Omental fat pad (tissue), 4 donors: ENCODE measurements at places on chromosomes 11 and 22. TPM values are rescaled to one million over a fixed set of nuclear protein-coding genes. Genes with fewer than 3 reads are reported as not detected.

- no peak for DNase-seq
These were observed 54.0 kb upstream of the PRDM11 start for GRCh38 chr11:45092404-45092785.

DNA sequence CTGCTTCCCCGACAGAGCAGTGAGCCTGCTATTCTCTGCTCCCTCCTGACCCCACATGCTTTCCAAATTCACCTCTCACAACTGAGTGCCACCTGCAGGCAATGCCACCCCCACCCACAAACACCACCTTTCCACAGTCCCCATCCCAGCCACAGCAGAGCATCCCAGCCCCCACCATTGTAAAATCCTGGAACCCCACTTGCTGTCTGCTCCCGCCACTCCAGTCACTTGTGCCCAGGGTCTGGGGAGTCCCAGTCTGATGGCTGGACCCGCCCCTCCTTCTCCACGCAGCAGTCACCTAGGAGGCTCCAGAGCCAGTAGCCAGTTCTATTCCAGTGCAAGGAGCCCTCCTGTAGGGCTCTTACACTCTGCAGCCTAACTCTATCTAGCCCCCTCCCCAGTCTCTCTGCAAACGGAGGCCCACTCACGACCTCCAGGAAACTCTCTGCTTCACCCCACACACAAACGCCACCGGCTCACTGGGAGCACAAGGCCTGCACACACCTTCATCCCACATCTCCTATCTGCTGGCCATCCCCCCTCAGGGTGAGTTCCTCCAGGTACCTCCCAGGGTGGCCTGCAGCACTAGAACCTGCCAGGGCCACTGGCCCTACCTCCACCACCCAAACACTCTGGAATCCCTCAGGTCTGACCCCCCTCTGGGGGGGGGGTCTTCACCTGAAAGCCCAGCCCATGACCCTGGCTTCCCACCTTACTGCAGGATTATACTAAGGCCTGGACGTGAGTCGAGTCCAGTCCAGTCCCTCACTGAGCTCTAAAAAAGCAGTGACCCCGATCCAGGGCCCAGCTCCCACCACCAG lies 1.4 kb downstream of the GNB1L start:
- DNase-seq, result no peak

GRCh38 chr11:95895815-95896214 lies 28.1 kb downstream of the MTMR2 start:
- DNase-seq, result no peak

DNA sequence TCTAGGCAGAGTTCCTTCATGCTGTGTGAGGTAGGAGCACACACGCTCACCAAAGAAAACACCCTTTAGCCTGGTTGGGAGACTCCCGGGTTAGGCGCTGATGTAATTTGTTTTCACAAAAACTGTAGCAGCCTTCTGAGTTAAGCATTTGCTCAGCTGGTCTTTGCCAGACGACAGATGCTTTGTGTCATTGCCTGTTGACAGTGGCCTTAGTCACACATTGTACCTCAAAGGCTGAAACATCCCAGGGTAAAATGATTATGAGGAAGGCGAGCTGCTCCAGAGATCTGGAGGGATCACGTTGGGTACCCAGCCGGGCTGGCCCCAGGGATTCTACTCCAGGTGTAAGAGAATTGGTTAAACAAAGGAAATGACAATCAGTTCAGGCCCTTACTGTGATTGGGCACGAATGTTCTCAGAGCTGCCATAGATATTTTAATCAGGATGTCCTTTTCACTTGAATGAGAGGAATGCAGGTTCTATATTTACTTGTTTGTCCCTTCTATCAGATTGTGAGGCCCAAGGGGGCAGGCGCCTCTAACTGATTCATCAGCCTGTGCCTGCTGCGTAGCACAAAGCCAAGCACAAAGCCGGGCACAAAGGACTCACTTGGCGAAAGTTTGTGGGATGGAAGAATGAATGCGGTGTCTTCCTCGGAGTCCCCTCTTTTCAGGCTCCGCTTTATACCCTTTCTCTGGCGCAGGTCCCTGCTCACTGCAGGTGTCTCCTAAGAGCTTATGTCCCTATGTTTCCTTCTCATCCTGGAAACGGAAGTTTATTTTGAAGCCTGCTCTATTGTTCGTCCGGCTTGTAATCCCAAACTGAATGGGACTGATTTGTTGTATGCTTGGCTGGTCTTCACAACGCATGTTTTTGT lies 47.1 kb downstream of the ADM start:
- no peak for DNase-seq

The SCGB1C1 gene
- total RNA-seq, result not detected

The MOGAT2 gene
- total RNA-seq, result not detected

The KCNK4 gene
- total RNA-seq, result not detected

The NPAS4 gene
- total RNA-seq, result not detected
